ENCODE measurements at places on chromosomes 12 and 14.

DNA sequence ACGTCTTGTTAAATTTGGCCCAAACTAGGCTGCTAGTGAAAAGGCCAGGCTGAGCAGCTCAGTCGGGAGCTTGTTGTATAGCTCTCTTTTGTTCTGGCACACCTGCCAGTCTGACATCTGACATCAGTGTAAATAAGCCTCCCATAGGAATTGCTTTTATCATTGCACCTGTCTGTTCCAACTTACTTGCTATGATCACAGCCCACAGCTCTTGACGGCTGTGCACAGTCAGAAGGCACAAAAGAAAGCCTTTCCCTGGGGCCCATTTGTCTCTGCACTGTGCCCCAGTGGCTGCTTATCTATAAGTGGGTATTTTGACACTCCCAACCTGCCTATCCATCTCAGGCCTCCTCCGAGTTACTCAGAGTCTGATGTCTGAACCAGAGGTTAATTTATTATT, 324.5 kb downstream of the NUAK1 start:
- DNase-seq: no peak

GRCh38 chr14:69214393-69214792, 23.1 kb downstream of the EXD2 start:
- DNase-seq: no peak

GRCh38 chr12:110234331-110234751, 46.7 kb upstream of the ATP2A2 start:
- DNase-seq: no peak

DNA sequence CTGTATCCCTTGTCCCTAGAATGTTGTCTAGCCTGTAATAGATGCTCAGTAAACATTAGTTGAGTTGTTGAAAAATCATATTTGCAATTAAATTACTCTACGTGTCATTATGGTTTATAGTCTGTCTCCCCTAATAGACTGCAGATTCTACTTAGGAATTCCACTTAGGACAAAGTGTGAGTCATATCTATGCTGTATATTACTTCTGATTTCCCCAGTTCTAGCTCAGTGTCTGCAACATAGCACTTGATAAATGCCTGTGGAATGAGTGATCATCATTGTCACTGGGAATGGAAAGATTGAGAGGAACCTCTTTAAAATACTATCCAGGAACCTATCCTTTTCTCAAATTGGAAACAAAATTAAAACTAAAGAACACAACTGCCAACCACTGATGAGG, 99.3 kb downstream of the TBX5 start:
- no peak for DNase-seq

- no peak for DNase-seq
These were observed 400 bp downstream of the CHST11 start for GRCh38 chr12:104456950-104457745.

DNA sequence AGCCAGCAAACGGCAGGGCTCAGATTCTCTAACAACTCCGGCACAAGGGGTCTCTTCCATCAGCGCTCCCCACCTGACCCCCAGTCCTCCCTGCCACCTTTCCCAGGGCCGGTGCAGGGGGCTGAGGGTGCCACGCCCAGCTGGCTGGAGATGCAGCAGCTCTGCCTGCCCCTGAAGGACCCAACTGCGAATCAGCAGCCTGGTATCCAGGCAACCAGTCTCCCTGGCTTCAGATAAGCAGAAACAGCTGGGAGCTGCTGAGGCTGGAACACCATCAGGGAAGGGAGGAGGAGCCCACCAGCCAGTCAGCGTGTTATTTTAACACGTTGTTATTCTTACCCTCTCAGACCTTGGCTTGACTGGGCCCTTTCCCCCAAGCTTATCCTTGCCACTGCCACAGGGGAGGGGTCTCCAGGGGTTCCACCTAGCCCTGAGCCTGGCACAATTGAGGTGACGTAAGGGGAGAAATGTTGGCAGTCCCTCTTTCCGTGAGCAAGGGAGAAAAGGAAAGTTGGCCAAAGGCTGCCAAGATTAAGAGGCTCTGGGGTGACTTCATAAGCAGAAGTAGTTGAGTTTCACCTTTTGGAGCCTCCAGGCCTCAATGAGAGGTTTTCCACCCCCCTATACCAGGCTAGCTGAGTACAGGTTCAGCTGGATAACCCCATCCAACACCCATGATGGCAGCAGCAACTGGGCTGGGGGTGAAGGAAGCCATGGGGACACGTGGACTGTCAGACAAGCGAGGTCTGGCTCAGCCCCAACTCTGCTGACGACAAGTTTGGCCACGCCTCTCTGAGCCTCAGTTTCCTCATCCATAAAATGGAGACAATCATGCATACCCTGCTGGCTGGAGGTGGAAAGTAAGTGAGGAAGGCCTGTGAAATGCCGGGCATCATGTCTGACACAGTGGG, 91.1 kb downstream of the IRF2BPL start:
- no peak for DNase-seq

- DNase-seq: no peak
These were observed 193.7 kb upstream of the DIO3 start for GRCh38 chr14:101367421-101368261.

DNA sequence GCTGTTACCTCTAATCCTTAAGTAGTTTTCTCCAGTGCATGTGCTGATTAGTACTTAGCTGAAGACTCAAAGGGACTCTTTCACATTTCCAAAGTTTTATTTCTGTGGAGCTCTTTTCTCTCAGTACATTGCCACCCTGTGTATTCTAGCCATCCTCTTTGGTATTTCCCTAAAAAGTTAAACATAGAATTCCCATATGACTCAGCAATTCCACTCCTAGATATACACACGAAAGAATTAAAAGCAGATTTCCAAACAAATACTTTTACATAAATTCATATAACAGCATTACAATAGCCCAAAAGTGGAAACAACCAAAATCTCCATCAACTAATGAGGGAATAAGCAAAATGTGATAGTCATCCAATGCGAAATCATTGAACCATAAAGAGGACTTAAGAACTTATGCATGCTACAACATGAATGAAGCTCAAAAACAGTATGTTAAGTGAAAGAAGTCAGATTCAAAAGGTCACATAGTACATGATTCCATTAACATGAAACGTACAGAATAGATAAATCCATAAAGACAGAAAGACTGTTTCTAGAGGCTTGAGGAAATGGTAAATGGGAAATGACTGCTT, 9.0 kb upstream of the NOVA1 start:
- no peak for DNase-seq

DNA sequence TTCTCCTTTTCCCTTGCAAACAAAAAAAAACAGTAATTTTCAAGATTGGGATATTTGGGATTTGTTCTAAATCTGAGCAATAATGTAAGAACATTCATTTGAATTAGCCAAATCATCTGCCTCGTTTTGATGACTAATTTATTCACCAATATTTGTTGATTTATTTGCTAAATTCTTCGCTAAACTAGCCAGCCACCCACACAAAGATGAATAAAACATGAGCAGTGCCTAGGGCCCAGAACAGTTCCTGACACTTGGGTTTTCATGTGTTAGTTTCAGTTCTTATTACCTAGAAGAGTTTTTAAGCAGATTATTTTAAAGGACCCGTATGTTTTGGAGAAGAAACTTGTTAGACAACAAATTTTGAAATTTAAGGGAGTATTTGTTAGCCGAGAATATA, 1.4 kb downstream of the ETNK1 start:
- DNase-seq: peak; percentile 2

- no peak for DNase-seq
These were observed 18.6 kb downstream of the GSTZ1 start for GRCh38 chr14:77339407-77339806.

- no peak for DNase-seq
These were observed 13.2 kb downstream of the HEBP1 start for GRCh38 chr12:12986775-12987331.

- no peak for DNase-seq
These were observed 366 bp downstream of the LPCAT3 start for GRCh38 chr12:7017870-7018349.

DNA sequence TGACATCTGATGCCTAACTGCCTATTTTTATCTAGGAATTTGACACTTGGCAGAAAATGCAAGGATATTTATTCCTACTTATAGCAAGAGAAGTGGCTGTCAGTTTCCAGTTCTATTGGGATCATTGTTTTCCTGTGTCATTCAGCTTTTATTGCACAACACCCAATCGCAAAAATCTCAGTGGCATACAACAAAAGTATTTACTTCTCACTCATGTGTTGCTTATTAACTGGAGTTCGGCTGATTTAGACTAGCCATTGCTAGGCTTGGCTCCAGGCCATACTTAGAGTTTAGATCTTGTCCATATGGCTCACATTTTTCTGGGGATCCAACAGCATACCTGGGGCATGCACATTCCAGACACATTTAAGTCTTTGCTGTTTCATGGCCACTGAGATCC, 218.6 kb upstream of the SYT1 start:
- no peak for DNase-seq

GRCh38 chr12:30835216-30835615, 80.5 kb upstream of the CAPRIN2 start:
- no peak for DNase-seq

DNA sequence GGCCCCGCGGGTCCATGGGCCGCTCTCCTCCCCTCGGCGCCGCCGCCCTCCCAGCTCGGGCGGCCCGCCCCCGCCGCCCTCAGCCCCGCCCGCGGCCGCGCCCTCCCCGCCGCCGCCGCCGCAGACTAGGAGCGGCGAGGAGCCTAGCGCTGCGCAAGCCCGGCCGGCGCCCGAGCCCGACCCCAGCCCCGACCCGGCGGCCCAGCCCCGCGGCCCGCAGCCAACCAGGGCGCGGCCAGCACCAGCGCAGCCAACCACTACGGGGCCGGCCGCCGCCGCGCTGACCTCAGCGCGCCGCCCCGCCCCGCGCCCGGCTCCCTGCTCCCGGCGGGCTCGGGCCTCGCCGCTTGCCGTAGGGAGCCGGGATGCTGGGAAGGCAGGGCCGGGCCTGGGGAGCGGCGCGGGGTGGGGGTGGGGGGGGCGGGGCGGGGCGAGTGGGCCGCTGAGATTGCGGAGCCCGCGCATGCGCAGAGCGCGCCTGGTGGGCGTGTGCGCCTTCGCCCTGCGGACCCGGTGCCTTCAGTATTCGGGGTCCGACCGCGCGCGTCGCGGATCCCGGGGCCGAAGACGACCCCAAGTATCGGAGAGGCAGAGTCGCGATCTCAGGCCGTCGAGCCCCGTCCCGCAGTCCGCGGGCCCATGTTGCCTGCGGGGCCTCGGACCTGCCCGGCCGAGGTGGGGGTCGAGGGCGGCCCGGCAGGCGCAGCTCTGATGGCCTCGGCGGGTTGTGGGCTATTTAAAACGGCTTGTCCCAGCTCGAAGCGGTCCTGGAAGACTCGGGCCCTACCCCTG, at the start of gene CDC42BPB:
Gene CDC42BPB, minus strand, starts transcription at position 178 of the 792 bp plus-strand sequence. CDS start 376 bp downstream, outside the sequence.
- DNase-seq: peak; percentile 34

- no peak for DNase-seq
These were observed 37.1 kb upstream of the LMNTD1 start for GRCh38 chr12:25590011-25590721.
